ENCODE measurements at places on chromosomes 2 and 18.

DNA sequence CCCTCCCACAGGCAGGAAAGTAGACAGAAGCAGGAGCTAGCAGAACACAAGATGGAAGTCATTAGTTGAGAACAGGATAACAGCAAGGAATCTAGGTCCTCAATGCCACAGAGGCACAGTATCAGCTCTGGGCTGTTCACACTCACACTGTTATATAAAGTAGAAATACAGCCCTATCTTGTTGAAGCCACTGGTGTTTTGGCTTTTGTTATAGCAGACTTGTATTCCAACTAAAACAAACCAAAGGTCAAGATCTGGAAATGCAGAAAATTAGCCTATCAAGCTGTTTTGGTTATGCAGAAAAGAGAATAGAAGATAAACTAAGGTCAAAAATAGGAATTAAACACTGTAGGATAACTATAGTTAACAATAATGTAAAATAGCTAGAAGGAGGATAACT, 37.5 kb upstream of the L3MBTL4 start:
- DNase-seq: no peak

- no peak for DNase-seq
These were observed 73.6 kb downstream of the SPRED2 start for GRCh38 chr2:65358678-65359400.

GRCh38 chr2:15271276-15271675, 289.9 kb downstream of the NBAS start:
- no peak for DNase-seq

- no peak for DNase-seq
These were observed 53.1 kb downstream of the FIGN start for GRCh38 chr2:163682695-163683094.

DNA sequence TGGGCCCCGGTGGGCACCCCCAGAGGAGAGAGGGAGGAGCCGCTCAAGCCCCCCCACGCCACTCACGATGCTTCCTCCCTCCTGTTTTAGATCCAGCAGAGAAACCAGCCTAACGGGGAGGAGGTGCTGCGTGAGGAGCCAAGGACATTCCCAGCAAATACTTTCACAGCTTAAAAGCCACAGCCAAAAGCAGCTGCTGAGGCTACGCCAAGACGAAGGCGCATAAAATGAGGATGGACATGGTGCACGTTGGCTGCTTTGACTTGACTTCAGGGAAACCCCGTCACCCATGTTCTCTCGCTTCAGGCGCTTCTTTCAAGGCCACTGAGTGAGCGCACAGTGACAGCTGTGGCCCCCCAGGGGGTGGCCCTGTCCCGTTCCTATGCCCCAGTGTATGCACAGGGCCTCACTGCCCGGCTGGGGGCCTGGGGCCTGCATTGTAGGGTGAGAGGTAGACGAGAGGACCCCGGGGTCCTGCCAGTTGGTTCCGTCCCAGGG, 72.1 kb upstream of the PXDN start:
- no peak for DNase-seq

GRCh38 chr2:59276917-59277316, 1035.8 kb upstream of the FANCL start:
- no peak for DNase-seq

DNA sequence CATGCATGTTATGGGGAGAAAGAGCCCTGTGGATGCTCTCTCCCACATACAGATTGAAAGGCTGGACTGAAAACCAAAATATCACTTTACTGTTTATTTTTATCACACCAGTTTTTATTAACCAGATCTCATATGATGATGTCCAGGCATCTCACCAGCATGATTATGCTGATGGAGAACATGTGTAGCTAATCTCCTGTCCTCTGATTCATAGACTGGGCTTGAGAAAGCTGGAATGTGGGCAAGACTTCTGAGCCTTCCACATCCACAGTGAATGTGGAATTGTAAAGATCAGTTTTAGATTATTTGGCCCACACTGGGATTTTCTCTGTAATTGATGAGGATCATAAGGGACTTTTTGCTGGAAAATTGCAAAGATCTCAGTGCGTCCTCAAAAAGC, 137.9 kb downstream of the ICOS start:
- no peak for DNase-seq

- no peak for DNase-seq
These were observed 65.6 kb upstream of the REV1 start for GRCh38 chr2:99555404-99555803.

GRCh38 chr2:201986463-201986735, 47.3 kb upstream of the FZD7 start:
- no peak for DNase-seq

All from SHP77 (cell line).